Anterior cingulate cortex (tissue), 58 donors: ENCODE measurements at places on chromosomes 12 and 14.

DNA sequence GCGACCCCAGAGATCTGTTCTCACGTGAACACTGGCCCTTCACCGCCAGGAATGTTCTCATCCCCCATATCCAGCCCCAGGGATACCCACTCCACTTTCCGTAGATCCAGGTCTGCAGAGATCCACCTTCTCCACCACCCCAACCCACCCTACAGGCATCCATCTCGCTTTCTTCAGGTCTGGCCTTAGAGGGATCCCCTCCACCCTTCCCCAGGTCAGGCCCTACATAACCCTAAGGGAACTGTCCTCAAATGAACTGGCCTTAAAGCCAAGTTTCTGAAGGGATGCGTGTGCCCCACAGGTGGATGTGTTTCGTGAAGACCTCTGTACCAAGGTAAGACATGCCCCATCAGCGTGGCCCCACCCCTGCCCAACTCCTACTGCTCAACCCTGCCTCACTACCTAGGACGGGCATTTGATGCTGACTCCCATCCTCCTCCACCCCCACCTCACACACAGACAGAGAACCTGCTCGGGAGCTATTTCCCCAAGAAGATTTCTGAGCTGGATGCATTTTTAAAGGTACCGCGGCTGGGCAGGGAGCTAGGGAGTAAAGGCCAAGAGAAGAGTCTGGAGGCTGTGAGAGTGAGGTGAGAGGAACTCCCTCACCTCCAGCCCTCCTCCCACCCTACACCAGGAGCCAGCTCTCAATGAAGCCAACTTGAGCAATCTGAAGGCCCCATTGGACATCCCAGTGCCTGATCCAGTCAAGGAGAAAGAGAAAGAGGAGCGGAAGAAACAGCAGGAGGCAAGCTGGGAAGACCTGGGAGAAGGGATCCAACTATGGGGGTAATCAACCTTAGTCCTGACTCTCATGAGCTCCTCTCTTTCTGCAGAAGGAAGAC lies 912 bp downstream of the PSME1 start:
- DNase-seq: no peak

- no peak for DNase-seq
Measured at GRCh38 chr14:100773331-100774163, 46.9 kb downstream of the DLK1 start.

- DNase-seq: no peak
Measured at GRCh38 chr12:49030119-49030518, 11.5 kb upstream of the PRKAG1 start.

DNA sequence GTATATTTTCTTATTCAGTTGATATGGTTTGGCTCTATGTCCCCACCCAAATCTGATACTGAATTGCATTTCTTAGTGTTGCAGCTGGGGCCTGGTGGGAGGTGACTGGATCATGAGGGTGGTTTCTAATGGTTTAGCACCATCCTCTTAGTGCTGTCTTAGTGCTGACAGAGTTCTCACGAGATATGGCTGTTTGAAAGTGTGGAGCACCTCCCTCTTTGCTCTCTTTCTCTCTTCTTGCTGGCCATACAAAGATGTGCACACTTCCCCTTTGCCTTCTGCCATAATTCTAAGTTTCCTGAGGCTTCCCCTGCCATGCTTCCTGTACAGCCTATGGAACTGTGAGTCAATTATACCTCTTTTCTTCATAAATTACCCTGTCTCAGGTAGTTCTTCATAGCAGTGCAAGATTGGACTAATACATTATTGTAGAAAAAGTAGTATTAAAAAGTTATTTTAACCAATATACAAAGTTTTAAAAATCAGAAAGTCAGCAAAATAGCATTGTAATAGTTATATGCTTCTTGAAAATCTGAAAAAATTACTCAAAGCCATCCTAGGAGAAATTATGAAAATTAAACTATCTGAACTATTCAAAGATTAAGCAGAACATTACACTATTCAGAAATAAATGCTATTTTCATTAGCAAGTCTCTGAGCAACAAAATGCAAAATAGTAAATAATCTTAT lies 84.1 kb downstream of the PPP1R12A start:
- no peak for DNase-seq
